ENCODE measurements at places on chromosomes 2 and 18.
A peak's percentile ranks its signal among the peaks of the same experiment; 100 is the strongest.

DNA sequence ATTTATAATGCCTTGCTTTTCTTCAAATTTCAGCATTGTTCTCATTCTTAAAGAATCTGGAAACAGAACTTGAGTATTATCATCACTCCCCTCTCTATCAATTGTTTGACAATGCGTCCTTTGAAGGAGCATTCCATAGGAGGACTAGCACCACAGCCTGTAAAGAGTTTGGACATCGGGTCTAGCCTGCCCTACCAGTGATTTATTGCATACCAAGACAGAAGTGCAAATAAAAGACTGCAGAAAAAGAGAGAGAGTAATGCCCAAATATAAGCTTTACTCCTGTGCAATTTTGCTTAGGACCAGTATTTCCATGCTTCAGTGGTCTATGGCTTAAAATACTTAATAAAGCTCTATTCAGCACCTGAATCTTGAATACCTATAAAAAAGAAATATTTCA is 55.4 kb upstream of the MAP2 start:
- DNase-seq = no peak

DNA sequence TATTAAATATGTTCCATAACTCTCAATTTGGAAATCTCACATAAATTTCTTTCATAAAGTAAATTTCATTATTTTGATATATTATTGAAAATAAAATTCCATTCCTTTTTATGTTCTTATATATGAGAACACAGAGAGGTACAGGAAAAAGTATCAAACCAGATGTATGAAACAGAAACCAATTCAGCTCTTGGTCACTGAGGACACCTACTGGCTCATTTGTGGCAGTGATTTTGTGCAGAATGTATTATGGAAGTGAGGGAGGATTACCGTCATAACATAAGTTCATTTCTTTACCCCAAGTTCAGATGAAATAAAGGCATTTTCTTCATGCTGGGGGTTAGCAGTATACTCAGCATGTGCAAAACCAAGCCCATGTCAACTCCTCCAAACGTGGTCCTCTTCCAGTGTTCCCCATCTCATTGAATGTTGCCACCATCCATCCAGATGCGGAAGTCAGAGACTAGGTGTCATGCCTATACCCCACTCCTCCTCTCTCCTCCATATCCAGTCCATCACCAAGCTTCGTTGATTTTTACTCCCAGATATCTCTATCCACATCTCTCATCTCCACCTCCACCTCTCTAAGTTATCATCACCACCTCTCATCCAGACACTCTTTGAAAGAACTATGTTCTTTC is 41.7 kb upstream of the MALL start:
- no peak for DNase-seq

- DNase-seq = no peak
These were observed 19.3 kb downstream of the ALPK2 start for GRCh38 chr18:58609536-58609993.

DNA sequence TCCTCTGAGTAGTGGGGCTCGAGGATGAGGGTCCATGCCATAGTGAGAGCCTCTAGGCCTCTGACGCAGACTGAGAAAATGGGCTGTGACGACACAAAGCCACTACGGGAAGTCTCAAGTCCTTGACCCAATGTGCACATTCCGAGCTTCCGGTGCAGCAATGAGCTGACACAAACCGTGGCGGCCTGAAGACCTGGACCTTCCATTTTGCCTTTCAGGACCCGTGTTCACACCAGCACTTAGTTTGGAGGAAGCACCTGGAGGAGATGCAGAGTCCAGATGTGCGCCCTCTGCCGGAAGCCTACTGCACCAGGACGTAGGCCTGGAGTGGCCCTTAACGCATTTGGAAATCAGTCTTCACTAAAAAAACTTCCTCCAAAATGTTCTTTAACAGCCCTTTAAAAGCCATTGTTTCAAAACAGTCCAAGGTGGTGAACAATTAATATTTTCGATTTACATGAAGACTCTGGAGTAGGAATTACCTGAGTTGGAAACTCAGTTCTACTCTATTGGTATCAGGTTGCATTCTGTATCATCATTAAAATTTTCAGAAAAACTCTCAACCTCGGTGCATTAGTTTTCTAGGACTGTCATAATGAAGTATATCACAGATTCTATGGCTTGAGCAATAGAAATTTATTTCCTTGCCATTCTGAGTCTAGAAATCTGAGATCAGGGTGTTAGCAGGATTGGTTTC is 33.9 kb downstream of the BMP10 start:
- peak; percentile 65 for DNase-seq

DNA sequence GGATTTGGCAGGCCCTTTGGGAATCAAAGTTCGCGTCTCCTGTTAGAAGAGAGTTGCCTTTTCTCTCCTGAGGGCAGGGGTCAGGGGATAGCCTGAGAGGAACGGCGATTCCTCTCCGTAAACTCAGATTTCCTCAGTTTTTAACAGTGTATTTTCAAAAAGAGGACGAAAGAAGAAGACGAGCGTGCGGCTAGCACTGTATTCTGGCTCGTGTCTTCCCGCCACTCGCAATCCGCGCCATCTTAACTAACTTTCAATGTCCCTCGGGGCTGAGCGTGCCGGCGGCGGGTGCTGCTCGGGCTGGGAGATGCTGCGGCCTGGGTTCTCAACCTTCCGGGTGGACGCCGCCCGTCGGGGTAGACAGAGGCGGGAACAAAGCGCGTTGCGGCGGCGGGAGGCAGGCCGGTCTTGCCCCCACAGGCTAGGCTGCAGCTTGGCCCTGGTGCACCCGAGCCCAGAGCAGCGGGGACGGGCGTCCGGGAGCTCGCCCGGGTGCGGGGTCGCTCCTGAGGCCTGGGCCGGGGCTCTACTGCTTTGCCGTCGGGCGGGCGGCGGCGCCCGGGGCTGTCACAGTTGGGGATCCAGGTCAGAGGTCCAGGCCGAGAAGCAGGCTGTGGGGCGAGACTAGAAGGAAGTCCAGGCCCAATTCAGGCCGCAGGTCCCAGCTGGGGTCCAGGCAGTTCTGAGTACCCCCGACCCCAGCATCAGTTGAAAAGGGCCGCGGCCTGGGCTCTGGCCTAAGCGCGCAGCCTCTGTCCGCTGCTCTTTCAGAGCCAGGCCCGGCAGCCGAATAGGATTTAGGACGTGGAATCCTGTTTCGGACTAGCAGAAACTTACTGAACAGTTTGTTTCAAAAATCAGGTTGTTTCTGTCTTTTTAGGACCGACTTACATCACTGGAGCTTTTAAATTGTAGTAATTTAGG is 11.8 kb downstream of the TBR1 start:
- no peak for DNase-seq

GRCh38 chr2:28640908-28641300 is 110.7 kb upstream of the PPP1CB start:
- DNase-seq = no peak

GRCh38 chr18:48376934-48377333 is 32.2 kb downstream of the ZBTB7C start:
- no peak for DNase-seq

GRCh38 chr2:210199186-210199765 is 26.0 kb downstream of the ACADL start:
- DNase-seq = no peak

DNA sequence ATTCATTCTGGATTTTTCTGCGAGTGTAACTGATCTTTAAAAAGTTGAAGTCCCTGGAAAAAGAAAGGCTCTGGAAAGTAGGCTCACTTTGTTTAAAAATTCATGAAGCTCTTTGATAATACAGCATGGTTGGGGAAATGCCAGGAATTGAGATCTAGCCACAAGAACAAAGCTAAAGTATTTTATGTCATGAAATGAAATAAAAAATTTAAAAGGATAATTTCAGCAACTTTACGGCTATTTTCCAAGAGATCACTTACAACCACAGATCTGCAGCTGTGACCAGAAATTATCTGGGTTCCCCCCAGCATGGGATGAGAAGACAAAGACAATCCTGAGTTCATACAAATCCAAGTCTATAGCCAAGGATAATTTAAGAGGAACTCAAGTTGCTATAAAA is 25.3 kb upstream of the RFX8 start:
- DNase-seq = no peak

DNA sequence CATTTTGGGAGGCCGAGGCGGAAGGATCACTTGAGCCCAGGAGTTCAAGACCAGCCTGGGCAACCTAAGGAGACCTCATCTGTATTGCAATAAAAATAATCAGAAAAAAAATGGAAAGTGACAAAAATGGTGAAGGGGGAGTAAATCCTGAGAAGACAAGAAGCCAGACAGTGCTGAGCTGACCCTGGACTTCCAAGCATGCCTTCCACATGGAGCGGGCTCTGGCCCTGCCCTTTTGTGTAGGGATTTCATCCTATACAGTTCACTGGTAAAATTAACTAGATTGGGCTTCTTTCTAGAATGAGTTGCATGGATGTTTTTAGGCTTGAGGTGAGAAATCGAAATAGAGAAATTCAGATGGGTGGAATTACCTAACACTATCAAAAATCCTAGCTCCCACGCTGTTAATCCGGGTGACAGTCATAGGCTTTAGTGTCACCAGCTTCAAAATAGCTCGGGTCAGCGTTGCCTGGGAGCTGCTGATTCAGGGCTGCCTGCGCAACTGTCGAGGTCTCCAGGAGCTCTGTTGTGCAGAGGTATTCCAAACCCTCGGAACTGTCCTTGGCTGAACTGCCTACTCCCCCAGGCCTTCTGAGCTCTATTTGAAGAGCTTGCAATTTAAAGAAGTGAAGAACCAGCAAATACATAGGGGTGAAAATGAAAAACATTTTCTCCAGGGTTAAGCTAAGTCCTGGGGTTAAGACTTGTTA is 21.5 kb upstream of the ZNF532 start:
- DNase-seq = no peak

GRCh38 chr2:217743966-217744761 is 258.6 kb downstream of the TNS1 start:
- DNase-seq = no peak

- DNase-seq = no peak
These were observed 1.6 kb downstream of the HRH4 start for GRCh38 chr18:24461996-24462395.

GRCh38 chr18:13989199-13989598 is 73.9 kb upstream of the MC2R start:
- DNase-seq = no peak
